ENCODE measurements at places on chromosomes 2 and 18. TPM values are rescaled to one million over a fixed set of nuclear protein-coding genes. Genes with fewer than 3 reads are reported as not detected.

The C2orf81 gene
- 1.7 TPM for total RNA-seq

The MYO5B gene
- total RNA-seq: 8.3 TPM

The TOGARAM2 gene
- 0.49 TPM for total RNA-seq

The PLEK gene
- 16.2 TPM for total RNA-seq

The SERPINB5 gene
- 0.41 TPM for total RNA-seq

The PER2 gene
- 14.2 TPM for total RNA-seq

The KCNF1 gene
- not detected for total RNA-seq

The SERPINB10 gene
- not detected for total RNA-seq

The CHN1 gene
- 13.3 TPM for total RNA-seq

The TUBA4B gene
- not detected for total RNA-seq

The DUSP28 gene
- 14.3 TPM for total RNA-seq

The MYO3B gene
- total RNA-seq: not detected

DNA sequence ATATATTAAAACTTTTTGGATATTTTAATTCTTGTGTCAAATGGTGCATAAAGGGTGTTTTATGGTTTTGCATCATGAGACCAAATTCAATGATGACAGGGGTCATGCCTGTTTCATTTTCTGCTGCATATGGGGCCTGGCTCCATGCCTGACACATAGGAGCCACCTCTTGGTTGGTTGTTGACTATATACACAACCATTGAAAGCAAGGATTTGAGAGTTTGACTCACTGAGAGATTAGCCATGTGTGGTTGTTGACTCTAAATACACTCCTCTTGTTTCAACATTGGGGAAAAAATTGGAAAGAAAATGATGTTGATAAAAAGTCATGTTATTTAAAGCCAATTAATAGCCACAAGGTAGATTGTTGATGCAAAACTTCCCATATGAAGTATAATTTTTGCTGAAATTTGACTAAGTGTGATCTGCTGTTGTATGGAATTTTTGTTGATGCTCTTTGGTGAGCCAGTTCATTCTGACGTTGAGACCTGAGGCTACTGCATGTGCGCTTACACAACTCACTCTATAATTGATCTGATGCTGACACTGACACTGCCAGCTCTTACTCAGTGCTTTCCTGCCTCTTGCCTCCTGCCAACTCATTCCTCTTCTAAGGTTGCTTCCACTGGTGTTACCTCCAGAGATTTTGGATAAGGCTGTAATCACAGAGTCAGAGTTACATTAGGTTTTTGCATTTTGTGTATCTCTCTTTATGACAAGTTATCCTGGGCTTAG is 446.2 kb upstream of the SLC14A2 start:
- H3K27me3 ChIP-seq: no peaks in the 10 kb centered on the region
- no peak overlapping the region for H3K4me3 ChIP-seq
- H3K27ac ChIP-seq: no peak overlapping the region
- no peaks in the 10 kb centered on the region for H3K4me1 ChIP-seq
- H3K36me3 ChIP-seq: no peaks in the 10 kb centered on the region
- DNase-seq: no peak

DNA sequence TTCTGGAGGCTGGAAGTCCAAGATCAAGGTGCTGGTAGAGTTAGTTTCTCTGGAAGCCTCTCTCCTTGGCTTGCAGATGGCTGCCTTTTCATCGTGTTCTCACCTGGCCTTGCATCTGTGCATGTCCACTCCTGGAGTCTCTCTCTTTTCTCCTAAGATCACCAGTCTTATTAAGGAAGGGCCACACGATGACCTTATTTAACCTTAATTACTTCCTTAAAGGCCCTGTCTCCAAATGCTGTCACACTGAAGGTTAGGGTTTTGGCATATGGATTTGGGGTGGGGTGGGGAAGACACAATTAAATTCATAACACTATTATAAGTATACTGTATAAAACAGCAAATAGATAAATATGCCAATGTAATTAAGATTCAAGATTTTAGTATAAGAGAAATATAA is 402.4 kb upstream of the HS6ST1 start:
- DNase-seq: no peak
- no peak overlapping the region for H3K4me3 ChIP-seq
- no peak overlapping the region for H3K27ac ChIP-seq
- H3K36me3 ChIP-seq: no peaks in the 10 kb centered on the region

GRCh38 chr2:116489292-116489691 is 1325.2 kb upstream of the DDX18 start:
- H3K4me1 ChIP-seq: no peaks in the 10 kb centered on the region
- H3K4me3 ChIP-seq: no peak overlapping the region
- no peak for DNase-seq
- no peaks in the 10 kb centered on the region for H3K27me3 ChIP-seq
- H3K36me3 ChIP-seq: no peaks in the 10 kb centered on the region
- no peak overlapping the region for H3K27ac ChIP-seq

DNA sequence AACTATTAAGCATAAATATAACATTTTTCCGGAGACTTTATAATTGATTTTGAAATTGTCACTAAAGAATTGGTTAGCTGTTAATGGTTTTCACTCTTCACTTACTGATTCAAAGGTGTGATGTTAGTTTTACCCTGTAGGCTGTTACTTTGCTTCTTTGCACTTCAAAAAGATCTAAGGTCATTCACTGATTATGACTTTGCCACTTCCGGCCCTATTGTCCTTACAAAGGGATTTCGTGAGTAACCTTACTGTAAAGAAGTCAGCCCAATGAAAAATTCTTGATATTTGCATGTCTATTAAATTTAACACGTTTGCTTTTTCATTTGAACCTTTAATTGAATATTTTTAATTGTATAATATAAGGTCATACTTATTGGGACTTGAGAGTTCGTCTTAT is 61.4 kb downstream of the GREB1L start:
- no peaks in the 10 kb centered on the region for H3K36me3 ChIP-seq
- no peaks in the 10 kb centered on the region for H3K4me1 ChIP-seq
- H3K4me3 ChIP-seq: no peak overlapping the region
- no peaks in the 10 kb centered on the region for H3K27me3 ChIP-seq

DNA sequence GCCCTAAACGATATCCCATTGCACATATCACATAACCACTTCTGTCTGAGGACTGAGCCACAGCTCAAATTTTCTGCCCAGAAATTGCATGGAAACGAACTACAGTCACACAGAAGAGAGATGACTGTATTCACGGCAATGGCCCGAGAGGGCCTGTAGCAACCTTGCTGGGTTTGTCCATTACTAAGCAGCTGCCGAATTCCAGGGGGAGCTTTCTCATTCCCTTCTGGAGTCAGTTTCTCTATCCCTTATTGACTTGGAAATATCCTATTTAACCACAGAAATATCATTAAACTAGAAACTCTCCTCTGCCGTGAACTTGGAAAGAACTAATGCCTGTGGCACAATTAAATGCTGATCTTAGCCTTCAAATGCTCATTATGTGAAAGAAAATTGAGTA is 183.9 kb downstream of the DNER start:
- H3K27ac ChIP-seq: no peak overlapping the region
- H3K4me3 ChIP-seq: no peak overlapping the region
- H3K36me3 ChIP-seq: no peaks in the 10 kb centered on the region

GRCh38 chr2:24117902-24118301 is 5.2 kb downstream of the PFN4 start:
- no peak overlapping the region for H3K4me3 ChIP-seq
- H3K4me1 ChIP-seq: peaks cover 16% of the 10 kb centered on the region
- no peaks in the 10 kb centered on the region for H3K27me3 ChIP-seq
- peaks cover 4% of the 10 kb centered on the region for H3K36me3 ChIP-seq
- DNase-seq: no peak
- no peak overlapping the region for H3K27ac ChIP-seq

GRCh38 chr18:75546964-75547363 is 119.5 kb upstream of the SMIM21 start:
- no peak overlapping the region for H3K4me3 ChIP-seq
- no peaks in the 10 kb centered on the region for H3K27me3 ChIP-seq
- no peaks in the 10 kb centered on the region for H3K4me1 ChIP-seq
- no peaks in the 10 kb centered on the region for H3K36me3 ChIP-seq

DNA sequence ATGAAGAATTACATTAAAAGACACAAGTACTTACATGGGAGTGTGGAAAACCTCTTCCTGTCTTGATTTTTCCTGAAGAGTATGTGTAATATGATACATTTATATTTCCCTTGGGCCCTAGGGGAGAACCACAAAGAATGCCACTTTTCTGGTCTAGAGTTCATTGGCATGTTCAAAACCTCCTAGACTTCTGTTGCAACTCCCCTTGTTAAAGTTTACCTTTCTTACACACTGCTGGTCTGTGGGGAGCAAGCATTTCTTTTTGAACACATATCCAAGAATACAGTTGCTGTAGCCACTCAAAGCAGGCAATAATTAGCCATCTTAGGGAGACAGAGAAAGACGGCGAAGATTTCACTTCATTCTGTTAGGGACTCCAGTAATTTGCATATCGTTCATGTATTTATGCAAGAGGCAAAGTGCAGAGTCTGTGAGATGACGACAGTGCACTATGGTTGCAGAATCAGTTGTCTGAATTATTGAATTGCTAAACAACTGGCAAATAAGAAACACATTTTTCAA is 103.5 kb downstream of the NOL4 start:
- no peaks in the 10 kb centered on the region for H3K27me3 ChIP-seq
- H3K4me3 ChIP-seq: no peak overlapping the region
- no peak overlapping the region for H3K27ac ChIP-seq
- no peaks in the 10 kb centered on the region for H3K4me1 ChIP-seq

- H3K27ac ChIP-seq: no peak overlapping the region
- peaks cover 38% of the 10 kb centered on the region for H3K4me1 ChIP-seq
- no peaks in the 10 kb centered on the region for H3K27me3 ChIP-seq
- peak overlapping the region; percentile 91 for H3K4me3 ChIP-seq
- peaks cover 15% of the 10 kb centered on the region for H3K36me3 ChIP-seq
Measured at GRCh38 chr2:70083344-70084156, 3.7 kb upstream of the PCBP1 start.

DNA sequence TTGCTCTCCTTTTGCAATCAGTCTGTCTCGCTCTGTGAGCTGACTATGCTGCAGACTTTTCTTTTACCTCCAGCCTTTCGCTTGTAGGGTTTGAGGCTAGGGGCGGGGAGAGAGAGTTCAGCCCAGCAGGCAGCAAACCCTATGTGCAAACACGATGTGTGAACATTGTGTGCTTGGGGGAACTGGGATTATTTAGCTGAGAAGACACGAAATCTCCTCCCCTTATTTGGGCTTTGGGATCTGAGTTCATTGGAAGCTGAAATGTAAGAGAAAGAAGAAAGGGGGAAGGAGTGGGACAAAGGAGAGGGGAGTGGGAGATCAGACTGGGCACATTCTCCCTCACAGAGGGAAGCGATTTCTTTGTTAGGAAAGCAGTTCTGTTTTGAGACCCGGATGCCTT is 189.6 kb upstream of the TNP1 start:
- peak overlapping the region; percentile 20 for H3K27ac ChIP-seq
- no peaks in the 10 kb centered on the region for H3K36me3 ChIP-seq
- peaks cover 66% of the 10 kb centered on the region for H3K4me1 ChIP-seq
- H3K27me3 ChIP-seq: no peaks in the 10 kb centered on the region
- DNase-seq: no peak

GRCh38 chr2:216495656-216496055 is 3.0 kb upstream of the RPL37A start:
- no peak for DNase-seq
- peaks cover 4% of the 10 kb centered on the region for H3K4me1 ChIP-seq
- no peak overlapping the region for H3K4me3 ChIP-seq
- H3K27me3 ChIP-seq: no peaks in the 10 kb centered on the region
- no peak overlapping the region for H3K27ac ChIP-seq
- H3K36me3 ChIP-seq: no peaks in the 10 kb centered on the region

GRCh38 chr2:204529795-204530463 is 15.3 kb upstream of the PARD3B start:
- no peaks in the 10 kb centered on the region for H3K27me3 ChIP-seq
- H3K4me1 ChIP-seq: no peaks in the 10 kb centered on the region
- no peak overlapping the region for H3K27ac ChIP-seq
- H3K4me3 ChIP-seq: no peak overlapping the region
- H3K36me3 ChIP-seq: no peaks in the 10 kb centered on the region

DNA sequence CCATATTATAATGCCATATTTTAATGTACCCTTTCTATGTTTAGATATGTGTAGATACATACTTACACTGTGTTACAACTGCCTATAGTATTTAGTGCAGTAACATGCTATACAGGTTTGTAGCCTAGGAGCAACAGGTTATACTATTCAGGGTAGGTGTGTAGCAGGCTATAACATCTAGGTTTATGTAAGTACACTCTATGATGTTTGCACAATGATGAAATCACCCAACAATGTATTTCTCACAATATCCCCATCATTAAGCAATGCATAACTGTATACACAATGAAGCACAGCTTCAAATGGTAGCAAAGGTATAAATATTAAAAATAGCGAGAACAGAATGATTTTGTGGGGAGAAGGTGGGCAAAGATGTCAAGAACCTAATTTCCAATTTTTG is 117.8 kb downstream of the DYM start:
- H3K4me3 ChIP-seq: no peak overlapping the region
- no peaks in the 10 kb centered on the region for H3K27me3 ChIP-seq
- H3K36me3 ChIP-seq: no peaks in the 10 kb centered on the region
- peaks cover 31% of the 10 kb centered on the region for H3K4me1 ChIP-seq
- no peak overlapping the region for H3K27ac ChIP-seq

GRCh38 chr2:196176142-196176738 is 4.9 kb upstream of the STK17B start:
- no peak overlapping the region for H3K4me3 ChIP-seq
- no peaks in the 10 kb centered on the region for H3K36me3 ChIP-seq
- DNase-seq: no peak
- H3K27me3 ChIP-seq: no peaks in the 10 kb centered on the region
- no peaks in the 10 kb centered on the region for H3K4me1 ChIP-seq
- no peak overlapping the region for H3K27ac ChIP-seq

- H3K4me3 ChIP-seq: no peak overlapping the region
- no peaks in the 10 kb centered on the region for H3K4me1 ChIP-seq
- H3K27me3 ChIP-seq: no peaks in the 10 kb centered on the region
- no peak overlapping the region for H3K27ac ChIP-seq
Measured at GRCh38 chr2:155256803-155257202, 558.3 kb downstream of the KCNJ3 start.

- peaks cover 9% of the 10 kb centered on the region for H3K4me1 ChIP-seq
- no peak for DNase-seq
- no peaks in the 10 kb centered on the region for H3K27me3 ChIP-seq
Measured at GRCh38 chr2:15750433-15750814, 158.8 kb downstream of the DDX1 start.

Measured in thoracic aorta (tissue), 2 donors.